ENCODE measurements at places on chromosomes 16 and 17.

GRCh38 chr17:83127431-83128160 is 48.2 kb downstream of the METRNL start:
- no peak for DNase-seq

- no peak for DNase-seq
Measured at GRCh38 chr16:81517629-81518438, 73.2 kb downstream of the CMIP start.

DNA sequence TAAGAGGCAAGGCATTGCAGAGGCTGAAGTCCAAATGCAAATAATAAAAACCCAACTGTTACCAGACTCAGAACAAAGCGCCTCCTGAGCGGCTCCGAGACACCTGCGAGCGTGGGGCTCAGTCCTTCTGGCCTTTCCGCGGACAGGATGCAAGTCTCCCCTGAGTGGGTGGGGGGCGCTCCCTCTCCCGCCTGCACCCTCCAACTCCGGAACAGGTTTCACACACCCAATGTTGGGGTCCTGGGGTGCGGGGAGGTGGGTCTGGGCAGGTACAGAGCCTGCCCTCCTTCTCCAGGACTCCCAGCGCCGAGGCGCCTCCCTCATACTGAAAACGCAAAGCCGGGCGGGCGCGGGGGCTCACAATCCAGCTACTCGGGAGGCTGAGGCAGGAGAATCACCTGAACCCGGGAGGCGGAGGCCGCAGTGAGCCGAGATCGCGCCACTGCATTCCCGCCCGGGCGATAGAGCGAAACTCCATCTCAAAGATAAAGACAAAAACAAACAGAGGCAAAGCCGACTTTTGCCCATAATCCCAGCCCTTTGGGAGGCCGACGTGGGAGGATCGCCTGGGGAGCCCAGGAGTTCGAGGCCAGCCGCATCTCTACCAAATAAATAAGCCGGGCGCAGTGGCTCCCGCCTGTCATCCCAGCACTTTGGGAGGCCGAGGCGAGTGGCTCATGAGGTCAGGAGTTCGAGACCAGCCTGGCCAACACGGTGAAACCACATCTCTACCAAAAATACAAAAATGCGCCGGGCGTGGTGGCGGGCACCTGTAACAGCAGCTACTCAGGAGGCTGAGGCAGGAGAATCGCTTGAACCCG is 893 bp downstream of the GINS2 start:
- DNase-seq: no peak

GRCh38 chr17:74176546-74177001 is 26.9 kb upstream of the RPL38 start:
- peak; percentile 51 for DNase-seq

GRCh38 chr17:72005332-72006163 is 115.3 kb upstream of the SOX9 start:
- no peak for DNase-seq

DNA sequence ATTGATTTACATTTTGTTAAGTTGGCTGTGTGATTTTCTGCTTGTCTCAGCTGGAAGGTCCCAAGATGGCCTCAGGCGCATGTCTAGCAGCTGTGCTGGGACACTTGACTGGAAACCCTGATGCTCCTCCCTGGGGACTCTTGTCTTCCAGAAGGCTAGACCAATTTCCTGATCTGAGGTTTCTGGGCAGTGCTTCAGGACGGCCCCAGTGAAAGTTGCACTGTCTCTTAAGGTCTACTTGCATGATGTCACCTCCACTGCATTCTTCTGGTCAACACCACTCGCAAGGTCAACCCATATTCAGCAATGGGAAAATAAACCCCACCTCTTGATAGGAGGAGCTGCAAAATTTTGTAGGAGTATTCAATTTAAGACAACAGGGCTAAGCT is 116.0 kb downstream of the SALL1 start:
- no peak for DNase-seq

GRCh38 chr16:19073344-19073743 is 5.9 kb downstream of the COQ7 start:
- no peak for DNase-seq

DNA sequence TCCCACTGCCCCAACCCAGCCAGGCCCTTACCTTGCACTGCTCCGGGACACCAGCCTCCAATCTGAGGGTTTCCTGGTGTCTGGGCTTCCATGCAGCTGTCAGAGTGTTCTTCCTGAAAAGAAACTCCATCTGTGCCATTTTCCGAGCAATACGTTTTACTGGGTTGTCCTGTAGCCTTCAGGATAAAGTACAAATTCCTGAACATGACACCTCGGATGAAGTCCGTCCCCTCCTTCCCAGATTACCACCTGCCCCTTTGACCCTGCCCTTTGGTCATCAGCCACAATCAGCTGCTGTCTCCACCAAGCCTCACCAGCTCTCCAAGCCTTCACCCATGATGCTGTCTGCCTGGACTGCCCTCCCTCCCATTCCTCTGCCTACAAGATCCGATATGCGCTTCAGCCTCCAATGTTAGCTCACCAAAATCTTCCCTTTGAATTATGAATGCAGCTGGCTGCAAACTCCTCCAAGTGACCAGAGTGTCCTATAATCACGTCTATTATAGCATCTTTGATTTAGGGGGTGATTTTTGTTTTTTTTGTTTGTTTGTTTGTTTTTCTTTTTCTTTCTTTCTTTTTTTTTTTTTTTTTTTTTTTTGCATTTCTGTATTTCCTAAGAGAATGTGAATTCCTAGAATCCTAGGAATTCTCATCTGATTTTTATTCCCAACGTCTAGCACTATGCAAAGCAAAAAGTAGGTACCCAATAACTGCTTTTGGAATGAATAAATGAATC is 60.6 kb upstream of the KIFC3 start:
- no peak for DNase-seq

- DNase-seq: no peak
Measured at GRCh38 chr17:51398128-51398525, 137.8 kb downstream of the UTP18 start.

- no peak for DNase-seq
Measured at GRCh38 chr17:78082988-78083387, 45.6 kb downstream of the TMC6 start.

GRCh38 chr16:50266337-50267091 is at the start of gene ADCY7:
TSS of gene ADCY7 (plus strand) at chr16:50266551. CDS start at chr16:50288180, 21,629 bp downstream.
- no peak for DNase-seq

- DNase-seq: no peak
Measured at GRCh38 chr16:55370762-55371482, 46.9 kb downstream of the IRX6 start.

DNA sequence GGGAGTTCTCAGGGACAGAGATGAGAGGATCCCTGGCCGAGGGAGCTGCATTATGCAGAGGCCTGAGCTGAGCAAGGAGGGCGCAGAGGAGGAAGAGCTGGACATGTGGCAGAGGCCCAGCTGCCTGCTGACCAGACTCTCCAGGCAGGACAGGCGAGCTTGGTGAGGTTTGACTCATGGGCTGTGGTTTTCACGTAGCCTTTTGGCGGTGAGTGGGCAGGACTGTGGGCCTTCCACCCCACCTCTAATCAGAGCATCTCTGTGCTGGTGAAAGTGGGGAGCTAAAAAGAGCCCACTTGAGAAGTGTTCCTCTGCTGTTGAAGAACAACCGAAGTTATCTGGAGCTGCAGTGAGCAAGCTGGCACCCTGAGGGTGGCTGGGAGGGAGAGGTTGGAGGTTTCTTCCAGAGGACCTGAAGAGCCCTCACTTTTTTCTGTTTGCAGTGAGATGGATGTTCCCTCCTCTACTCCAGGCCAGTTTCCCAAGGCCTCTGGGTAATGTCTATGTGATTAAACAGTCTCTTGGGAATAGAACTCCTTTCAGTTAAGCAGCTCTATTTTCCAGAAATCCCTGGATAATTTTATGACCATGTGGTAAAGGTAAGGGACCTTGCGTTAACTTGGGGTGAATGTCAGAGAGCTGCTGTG is 11.9 kb downstream of the EPN2 start:
- DNase-seq: no peak

- DNase-seq: no peak
Measured at GRCh38 chr17:64343833-64344637, 46.6 kb downstream of the PECAM1 start.

DNA sequence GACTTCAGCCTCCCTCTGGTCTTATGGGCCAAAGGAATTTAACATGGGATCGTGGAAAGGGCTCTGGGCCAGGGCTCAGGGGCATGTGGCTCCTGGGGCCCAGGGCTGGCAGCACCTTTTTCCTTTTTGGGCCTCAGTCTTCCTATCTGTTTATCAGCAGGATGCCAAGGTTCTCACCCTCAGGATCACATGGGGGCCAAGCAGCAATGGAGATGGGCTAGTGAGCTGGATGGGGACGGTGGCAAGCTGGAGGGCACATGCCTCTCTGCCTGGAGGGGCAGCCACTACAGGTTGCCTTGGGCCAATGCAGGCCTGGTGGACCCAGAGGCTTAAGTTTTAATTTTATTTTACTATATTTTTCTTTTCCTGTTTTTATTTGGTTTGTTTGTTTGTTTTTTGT is 95.4 kb downstream of the CYLD start:
- DNase-seq: no peak

DNA sequence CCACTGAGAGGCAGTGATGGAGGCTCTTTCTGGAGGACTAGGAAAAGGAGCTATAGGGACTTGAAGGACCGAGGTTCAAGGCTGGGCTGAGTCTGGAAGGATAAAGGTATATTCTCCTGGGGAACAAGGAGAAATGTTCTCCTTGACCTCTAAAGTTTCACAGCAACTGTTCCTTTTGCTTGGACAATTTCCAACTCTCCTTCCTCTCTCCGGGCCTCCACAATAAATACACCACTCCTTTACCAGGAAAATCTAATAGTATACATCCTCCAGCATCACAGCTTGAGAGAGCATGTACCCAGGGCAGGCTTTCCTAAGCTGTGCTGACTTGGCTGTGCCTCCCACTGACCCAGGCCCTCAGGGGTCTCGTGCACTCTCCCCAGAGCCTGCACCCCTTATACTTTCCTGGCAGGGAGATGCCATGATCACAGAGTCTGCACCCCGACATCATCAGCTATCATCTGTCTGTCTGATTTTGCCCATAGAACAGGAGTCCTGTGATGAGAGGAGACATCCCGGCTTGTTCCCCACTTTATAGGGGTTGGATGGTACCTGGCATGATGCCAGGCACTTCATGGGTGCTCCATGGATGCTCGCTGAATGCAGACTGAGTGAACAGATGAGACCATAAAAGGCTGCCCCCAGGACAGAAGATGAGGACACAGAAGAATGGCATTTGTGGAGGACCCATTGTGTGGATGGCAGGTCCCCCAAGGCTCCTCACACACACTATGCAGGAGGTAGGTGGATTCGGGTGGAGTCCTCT is 582.6 kb upstream of the CDH5 start:
- no peak for DNase-seq

GRCh38 chr17:57999496-58000017 is 7.5 kb downstream of the SRSF1 start:
- DNase-seq: peak; percentile 38

DNA sequence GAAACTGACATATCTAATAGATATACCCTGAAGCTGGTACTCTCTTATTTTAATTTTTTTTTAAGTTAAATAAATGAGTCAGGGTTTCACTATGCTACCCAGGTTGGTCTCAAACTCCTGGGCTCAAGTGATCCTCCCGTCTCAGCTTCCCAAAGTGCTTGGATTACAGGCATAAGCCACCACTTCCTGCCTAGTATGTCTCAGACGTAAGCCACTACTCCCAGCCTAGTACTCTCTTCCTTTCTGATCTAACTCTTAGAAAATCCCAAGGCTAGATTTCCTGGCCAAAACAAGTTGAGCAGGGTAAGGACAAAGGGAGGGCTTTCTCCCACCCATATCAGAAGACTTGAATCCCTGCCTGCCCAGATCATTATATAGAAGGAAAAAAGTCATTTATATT is 33.7 kb downstream of the HOXB1 start:
- DNase-seq: no peak

GRCh38 chr17:40864661-40865390 is 2.2 kb downstream of the KRT12 start:
- no peak for DNase-seq

DNA sequence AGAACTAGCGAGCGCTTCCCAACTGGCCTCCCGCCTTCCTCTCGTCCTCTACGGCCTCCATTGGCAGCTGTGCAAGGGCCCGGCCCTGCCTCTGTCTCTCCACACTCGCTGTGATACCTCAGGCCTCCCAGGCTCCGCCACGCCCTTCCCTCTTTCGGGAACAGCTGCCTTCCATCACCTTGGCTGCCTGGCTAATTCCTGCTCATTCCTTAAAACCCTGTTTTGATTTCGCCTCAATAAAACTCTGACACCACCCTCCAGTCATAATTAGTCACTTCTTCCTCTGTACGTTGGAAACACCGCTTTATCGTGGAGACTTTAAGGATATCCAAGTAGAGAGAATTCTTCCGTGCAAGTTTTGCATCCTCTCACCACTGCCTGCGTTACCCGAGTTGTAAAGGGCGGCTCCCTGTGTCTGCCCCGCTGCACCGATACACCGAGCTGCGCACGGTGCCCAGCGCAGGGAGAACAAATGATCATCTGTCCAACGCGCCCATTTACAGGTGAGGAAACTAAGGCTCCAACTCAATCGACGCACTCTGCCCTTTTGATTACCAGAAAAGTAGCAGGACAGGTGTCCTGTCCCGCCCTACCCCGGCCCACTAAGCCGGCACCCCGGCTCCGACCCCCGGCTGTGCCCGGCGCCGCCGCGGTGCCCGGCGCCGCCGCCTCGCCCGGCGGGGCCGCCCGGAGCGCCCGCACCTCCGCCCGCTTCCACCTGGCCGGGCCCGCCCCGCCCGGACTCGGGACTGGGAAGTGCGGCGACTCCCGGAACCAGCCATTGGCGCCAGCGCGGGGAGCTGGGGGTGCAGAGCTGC is 139.7 kb downstream of the SEC14L1 start:
- DNase-seq: peak; percentile 48

GRCh38 chr16:23379707-23380106 is 73.3 kb downstream of the COG7 start:
- no peak for DNase-seq

DNA sequence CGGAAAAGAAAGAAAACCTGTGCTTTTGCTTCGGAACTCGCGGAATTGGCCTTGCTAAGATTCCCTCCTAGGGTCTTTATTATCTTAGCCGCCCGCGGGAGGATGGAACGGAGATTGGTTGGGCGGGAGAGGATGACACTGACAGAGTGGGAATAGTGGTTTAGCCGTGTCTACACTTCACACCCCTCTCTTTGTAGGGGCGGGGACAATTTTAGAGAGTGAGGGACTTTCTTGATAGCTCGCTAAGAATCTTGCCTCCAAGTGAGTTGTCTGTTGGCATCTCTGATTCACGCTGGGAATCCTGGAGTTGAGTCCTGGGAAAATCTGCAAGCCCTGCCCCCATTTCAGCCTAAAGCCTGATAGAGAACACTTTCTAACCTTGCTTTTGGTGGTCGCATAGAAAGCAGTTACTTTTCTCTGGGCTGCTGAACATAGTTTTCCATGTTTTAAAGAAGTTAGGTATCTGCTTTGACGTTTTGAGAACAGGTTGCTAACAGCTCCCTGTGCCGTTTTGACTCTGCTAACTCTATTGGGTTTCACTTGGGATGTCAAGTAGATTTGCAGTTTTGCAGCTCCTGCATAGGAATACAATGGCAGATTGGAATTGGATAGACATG is 697 bp downstream of the NOL11 start:
- peak; percentile 36 for DNase-seq

GRCh38 chr17:44348234-44348987 is 3.3 kb downstream of the GRN start:
- DNase-seq: peak; percentile 88

DNA sequence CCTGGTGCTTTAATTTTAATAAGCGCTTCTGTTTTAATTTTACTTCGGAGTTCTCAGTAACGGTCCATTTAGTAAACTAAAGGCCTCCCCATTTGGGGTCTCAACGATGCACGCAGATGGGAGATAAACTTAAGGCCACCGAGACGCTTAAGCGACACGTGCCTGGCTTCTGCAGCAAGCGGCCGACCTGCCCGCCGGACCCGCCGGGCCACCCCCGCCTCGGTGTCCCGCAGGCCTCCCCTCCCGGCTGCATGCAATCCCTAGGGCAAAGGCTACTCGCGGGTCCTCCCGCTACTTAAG is 592 bp downstream of the GCSH start:
- DNase-seq: no peak

GRCh38 chr17:3843935-3844516 is 2.0 kb downstream of the NCBP3 start:
- DNase-seq: peak; percentile 48

All from HL-60 (cell line).